Activated CD4-positive, alpha-beta T cell treated with anti-CD3 and anti-CD28 coated beads, Interleukin-2, amount 10 ng/mL, durations not matched to agents 24 days and 14 days (primary cell): ENCODE measurements at places on chromosomes 11 and 22.

GRCh38 chr11:125360066-125360465, 136.0 kb downstream of the FEZ1 start:
- no peaks in the 10 kb centered on the region for H3K4me1 ChIP-seq
- H3K27me3 ChIP-seq, result peaks cover 2% of the 10 kb centered on the region
- no peak overlapping the region for H3K27ac ChIP-seq
- DNase-seq, result no peak

GRCh38 chr11:123203471-123203870, 8.4 kb upstream of the CLMP start:
- no peak for DNase-seq
- H3K4me3 ChIP-seq, result no peak overlapping the region
- H3K27me3 ChIP-seq, result peaks cover 57% of the 10 kb centered on the region

- no peaks in the 10 kb centered on the region for H3K36me3 ChIP-seq
- H3K4me1 ChIP-seq, result no peaks in the 10 kb centered on the region
- DNase-seq, result no peak
- no peak overlapping the region for H3K4me3 ChIP-seq
These were observed 22.4 kb upstream of the GAL start for GRCh38 chr11:68661697-68662603.

GRCh38 chr22:26367402-26368245, 61.4 kb upstream of the ASPHD2 start:
- no peaks in the 10 kb centered on the region for H3K36me3 ChIP-seq
- no peak overlapping the region for H3K27ac ChIP-seq
- DNase-seq, result peak; percentile 89

GRCh38 chr22:23221351-23221804, 41.1 kb downstream of the BCR start:
- H3K27ac ChIP-seq, result peak overlapping the region; percentile 56
- no peaks in the 10 kb centered on the region for H3K27me3 ChIP-seq
- H3K4me1 ChIP-seq, result peaks cover 88% of the 10 kb centered on the region
- peak overlapping the region; percentile 78 for H3K4me3 ChIP-seq
